Astrocyte (in vitro differentiated cells and primary cell): ENCODE measurements at places on chromosomes 6 and 20. TPM values are rescaled to one million over a fixed set of nuclear protein-coding genes. Genes with fewer than 3 reads are reported as not detected.

Gene SLPI
- 0.41 TPM in 1 of 2 replicates, not detected in the other for total RNA-seq

Gene PRR18
- 0.14 TPM in 1 of 2 replicates, not detected in the other for total RNA-seq

Gene NAPB
- total RNA-seq: 10.2 and 13.1 TPM in 2 replicates

Gene ENPP3
- 0.19 TPM in 1 of 2 replicates, not detected in the other for total RNA-seq

Gene SHLD1
- total RNA-seq: 2.9 and 3.5 TPM in 2 replicates

Gene TFAP2C
- 0.94 and 2.2 TPM in 2 replicates for total RNA-seq

Gene SALL4
- 15.0 and 21.7 TPM in 2 replicates for total RNA-seq

Gene EYS
- total RNA-seq: 0.07 and 0.16 TPM in 2 replicates

Gene NMBR
- not detected in 2 replicates for total RNA-seq

Gene GDAP1L1
- total RNA-seq: 0.64 and 0.77 TPM in 2 replicates

Gene ABT1
- total RNA-seq: 17.1 and 17.3 TPM in 2 replicates

GRCh38 chr6:164469276-164469949, 840.0 kb downstream of the C6orf118 start:
- DNase-seq: no peak

GRCh38 chr6:137581019-137581707, 87.0 kb upstream of the OLIG3 start:
- no peak for DNase-seq

DNA sequence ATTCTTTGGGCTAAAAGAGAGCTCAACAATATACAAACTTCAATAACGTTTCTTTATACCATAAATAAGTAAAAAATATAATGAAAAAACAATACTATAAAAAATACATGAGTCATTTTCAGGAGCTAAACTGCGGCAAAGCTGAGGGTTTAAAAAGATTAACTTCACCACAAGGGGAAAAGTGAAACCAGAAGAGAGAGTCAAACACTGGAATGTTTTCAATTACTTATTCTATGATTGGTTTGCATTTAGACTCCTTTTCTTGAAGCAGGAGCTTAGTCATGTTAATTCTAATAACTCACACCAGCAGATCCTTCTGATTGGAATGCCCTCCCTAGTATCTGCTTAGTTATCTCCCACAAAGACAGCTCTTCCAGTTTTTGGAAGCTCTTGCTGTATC, 627.3 kb downstream of the UTRN start:
- DNase-seq: peak; percentile 90

- DNase-seq: no peak
These were observed 16.6 kb downstream of the BEND3 start for GRCh38 chr6:107098436-107099307.

- no peak for DNase-seq
These were observed 22.2 kb downstream of the RNASET2 start for GRCh38 chr6:166934174-166934573.

DNA sequence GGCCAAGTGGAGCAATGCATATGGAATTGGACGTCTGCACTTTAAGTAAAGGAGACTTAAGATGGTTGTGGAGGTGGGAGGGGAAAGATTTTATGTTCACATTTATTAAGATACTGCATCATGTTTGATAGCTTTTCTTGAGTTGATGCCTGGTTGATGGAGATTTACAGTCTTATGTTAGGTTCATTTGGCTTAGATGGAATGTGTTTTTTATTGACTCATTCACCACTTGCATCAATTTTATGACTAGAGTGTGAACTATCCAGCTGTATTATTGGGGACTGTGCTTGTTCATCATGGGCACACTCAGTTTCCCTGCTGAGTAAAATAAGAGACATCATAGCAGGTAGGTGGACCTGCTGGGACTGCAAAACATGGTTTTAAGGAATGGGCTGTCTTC, 91.2 kb upstream of the SCP2D1 start:
- peak; percentile 13 for DNase-seq

DNA sequence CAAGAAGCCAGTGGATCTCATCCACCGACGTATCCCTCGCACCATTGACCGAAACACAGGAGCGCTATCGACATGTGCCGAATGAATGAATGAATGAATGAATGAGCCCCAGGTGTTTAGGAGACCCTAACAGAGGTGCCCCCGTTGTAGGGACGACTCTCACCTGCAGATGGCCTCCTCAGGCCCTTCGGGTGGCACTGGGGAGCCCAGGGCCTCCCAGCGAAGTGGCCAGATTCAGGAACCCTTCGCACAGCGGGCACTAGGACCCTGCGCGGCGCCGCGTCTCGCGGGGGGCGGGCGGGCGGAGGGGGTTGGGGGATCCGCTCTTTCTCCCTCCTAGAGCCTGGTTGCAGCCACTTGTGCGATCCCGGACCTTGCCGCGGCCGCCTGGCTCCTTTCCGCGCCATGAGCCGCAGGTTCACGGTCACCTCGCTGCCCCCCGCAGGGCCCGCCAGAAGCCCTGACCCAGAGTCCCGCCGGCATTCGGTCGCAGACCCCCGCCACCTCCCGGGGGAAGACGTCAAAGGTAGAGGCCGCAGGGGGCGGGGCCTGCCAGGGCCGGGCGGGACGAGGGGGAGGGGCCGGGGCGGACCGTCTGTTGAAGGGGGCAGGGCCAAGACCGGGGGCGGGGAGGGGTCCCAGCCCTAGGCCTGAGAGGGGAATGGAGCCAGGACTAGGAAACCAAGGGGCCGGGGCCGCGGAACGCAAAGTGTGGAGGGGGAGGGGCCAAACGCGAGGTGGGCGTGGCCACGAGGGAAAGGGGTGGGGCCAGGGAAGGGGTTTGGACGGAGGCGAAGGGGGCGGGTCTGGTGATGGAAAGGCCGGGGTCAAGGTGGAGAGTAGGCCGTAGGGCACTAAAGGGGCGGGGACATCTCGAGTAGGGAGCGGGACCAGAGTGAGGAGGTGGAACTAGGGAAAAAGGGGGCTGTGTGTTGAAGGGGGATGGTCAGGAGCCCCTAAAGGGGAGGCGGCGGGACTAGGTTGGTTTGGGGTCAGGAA, 7.4 kb upstream of the SLC12A5 start:
- no peak for DNase-seq

DNA sequence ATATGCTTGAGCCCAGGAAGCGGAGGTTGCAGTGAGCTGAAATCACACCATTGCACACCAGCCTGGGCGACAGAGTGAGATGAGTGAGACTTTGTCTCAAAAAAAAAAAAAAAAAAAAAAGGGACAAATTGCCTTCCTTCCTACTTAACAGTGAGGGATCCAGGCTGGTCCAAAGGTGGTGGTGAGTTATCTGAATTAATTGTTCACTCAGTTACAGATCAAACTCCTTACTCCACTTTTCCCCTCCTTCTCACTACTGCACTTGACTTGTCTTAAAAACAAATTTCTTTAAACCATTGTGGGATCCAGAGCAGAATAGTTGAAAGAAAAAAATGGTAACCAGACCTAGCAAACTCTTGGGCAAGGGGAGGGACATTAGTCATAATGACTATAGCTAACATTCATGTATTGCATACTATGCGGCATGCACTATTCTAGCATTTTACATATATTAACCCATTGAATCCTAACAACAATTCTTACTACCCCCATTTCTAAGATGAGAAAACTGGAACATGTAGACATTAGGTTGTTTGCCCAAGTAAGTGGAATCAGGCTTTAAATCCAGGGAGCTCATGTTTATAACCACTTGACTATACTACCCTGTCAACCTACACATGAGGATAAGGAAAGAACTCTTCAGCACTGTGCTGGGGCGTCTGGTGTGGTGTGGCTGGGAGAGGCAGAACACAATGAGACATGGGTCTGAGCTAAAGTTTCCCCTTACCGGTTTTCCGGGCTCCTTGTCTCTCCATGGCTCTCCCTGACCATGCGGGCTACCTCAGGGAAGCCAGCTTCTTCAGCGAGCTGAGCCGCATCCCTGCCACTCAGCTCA, 1.5 kb downstream of the GPANK1 start:
- DNase-seq: no peak

- no peak for DNase-seq
These were observed 22.8 kb upstream of the RBBP8NL start for GRCh38 chr20:62449951-62450691.

- peak; percentile 7 for DNase-seq
These were observed 228.6 kb upstream of the JARID2 start for GRCh38 chr6:15017261-15017660.

GRCh38 chr6:54971825-54972224, 125.3 kb downstream of the FAM83B start:
- no peak for DNase-seq

DNA sequence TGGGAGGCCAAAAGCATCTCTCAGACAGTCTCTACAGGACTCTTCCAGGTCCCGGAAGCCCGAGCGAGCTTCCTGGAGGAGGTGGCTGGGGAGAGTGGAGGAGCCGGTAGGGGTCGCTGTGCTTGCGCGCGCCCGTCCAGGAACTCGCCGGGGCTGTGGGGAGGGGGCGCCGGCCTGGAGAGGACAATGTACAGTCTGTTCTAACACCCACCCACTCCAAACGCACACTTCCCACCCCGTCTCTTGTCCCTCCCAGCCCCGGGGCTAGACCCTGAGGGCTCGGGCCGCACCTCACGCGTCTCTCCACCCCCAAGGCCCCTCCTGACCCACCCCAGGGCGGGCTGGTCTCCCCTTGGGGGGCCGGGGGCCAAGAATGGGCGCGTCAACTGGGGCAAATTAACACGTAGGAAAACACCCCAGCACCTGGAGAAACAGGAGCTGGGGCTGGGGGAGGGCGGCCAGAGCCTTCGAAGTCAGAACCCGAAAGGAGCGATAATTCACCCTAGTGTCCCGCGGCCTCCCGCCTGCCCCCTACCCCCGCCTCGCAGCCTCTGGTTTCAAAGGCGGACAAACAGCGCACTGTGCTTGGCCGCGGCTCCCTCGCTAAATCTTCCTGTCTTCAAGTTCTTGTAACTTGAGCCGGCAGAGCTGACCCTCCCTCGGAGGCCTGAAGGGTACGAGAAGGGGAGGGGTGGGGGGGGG, 103.2 kb upstream of the FOXP4 start:
- peak; percentile 58 for DNase-seq

DNA sequence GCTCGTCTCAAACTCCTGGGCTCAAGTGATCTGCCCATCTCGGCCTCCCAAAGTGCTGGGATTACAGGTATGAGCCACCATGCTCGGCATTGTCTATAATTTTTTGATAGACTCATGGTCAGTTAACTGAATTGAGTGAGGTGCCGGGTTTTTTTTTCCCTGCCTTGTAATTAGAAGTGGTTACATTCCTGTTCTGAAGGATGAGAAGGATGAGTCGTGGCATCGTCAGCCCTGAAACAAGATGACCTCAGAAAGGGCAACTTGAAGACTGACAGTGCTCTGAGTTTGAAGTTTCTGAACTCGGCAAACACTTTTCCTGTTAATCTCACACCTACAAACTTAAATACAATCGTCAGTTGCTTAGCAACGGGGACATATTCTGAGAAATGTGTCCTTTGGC, 158.7 kb upstream of the PDE10A start:
- no peak for DNase-seq

DNA sequence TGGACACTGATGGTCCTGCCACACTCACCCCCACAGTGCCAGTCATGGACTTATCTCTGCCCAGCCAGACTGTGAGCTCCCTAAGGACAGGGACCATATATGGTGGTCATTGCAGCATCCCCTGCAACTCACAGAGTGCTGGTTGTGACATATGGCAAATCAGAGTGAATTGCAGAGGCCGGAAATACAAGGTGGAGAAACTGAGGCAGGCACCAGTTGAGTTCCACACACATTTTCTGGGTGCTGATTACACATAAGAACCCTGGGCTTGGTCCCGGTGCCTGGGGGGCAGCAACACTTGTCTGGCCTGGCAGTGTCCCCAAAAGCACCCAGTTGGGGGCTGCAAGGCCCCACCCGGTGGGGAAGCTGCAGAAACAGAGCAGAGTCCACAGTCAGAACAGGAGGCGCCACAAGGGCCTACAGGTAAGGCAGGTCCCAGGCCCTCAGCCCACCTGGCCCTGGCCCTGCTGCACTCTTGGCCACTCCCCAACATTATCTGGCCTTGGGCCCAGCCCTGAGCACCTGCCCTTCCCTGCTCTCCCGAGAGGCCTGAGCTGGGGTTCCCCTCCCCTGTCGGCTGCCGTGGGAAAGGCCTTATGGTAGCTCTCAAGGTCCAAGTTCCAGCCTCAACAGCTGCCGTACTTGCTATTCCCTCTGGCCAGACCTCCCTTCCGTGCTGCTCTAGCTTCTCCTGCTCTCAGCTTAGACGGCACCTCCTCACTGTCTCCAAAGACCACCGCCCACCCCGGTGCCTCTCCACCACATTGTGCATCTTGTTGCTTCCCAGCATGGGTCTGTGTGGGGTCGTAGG, 140.8 kb upstream of the PTPN1 start:
- no peak for DNase-seq
